ENCODE measurements at places on chromosomes 11 and 22. TPM values are rescaled to one million over a fixed set of nuclear protein-coding genes. Genes with fewer than 3 reads are reported as not detected.

GRCh38 chr22:30333707-30334087 is 7.0 kb upstream of the TBC1D10A start:
- DNase-seq: no peak

DNA sequence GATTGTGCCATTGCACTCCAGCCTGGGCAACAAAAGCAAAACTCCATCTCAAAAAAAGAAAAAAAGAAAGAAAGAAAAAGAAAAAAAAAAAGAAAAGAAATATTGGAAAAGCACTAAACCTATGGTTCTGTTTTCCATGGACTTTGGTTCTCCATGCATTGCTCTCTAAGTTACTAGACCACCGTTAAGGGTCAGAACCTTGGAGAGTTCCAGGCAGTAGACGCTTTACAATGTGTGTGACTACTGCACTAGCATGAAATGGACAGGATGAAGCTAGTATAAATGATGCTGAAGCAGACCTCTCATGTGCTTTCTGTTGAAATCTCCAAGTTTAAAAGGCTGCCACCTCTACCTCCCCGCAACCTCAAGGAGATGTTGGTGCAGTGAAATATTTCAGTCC is 63.5 kb downstream of the SIK2 start:
- peak; percentile 7 for DNase-seq

TEX12 gene
- total RNA-seq: not detected

- DNase-seq: no peak
These were observed 21.3 kb upstream of the NCF4 start for GRCh38 chr22:36839356-36840073.

- no peak for DNase-seq
These were observed 20.4 kb upstream of the EMSY start for GRCh38 chr11:76424379-76424778.

DNA sequence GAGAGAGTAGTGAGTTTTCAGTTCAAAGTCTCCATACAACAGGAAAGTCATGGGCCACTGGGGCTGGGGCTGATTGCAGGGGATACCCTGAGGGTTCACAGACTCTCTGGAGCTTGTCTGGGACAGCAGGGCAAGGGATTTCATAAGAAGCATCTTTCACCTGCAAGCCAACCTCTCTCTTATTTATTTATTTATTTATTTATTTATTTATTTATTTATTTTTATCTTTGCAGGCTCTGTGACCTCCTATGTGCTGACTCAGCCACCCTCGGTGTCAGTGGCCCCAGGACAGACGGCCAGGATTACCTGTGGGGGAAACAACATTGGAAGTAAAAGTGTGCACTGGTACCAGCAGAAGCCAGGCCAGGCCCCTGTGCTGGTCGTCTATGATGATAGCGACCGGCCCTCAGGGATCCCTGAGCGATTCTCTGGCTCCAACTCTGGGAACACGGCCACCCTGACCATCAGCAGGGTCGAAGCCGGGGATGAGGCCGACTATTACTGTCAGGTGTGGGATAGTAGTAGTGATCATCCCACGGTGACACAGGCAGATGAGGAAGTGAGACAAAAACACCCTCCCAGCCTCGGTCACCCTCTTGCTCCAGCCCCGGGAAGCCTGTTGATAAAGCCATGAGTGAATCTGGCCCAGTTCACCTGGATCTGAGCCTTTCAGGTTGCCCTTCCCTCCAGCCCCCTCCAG is 68.4 kb downstream of the GGTLC2 start:
- no peak for DNase-seq

DNA sequence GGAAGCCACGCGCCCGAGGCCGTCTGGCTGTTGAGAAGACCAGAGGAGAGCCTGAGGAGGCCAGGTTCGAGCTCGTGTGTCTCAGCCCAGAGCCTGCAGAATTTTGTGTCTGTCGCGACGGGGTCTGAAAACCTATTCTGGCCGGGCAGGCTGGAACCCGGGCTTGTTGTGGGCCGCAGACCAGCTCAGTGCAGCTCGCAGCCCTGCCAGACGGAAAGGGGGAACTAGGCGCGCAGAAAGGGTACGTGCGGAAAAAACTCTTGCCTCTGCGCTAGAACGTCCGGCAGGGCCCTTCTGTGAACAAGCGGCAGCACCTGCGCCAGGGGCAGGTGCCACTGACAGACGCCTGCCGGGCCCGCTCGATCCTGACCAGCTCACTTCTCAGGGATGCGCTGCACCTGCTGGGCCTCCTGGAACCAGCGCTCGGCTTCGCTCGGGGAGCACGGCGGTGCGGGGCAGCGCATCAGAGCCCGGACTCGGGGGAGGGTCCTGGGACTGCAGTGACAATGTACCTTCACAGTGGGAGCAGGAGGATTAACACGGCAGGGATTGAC is 409.3 kb downstream of the BRD1 start:
- no peak for DNase-seq

GGTLC2 gene
- not detected for total RNA-seq

DNA sequence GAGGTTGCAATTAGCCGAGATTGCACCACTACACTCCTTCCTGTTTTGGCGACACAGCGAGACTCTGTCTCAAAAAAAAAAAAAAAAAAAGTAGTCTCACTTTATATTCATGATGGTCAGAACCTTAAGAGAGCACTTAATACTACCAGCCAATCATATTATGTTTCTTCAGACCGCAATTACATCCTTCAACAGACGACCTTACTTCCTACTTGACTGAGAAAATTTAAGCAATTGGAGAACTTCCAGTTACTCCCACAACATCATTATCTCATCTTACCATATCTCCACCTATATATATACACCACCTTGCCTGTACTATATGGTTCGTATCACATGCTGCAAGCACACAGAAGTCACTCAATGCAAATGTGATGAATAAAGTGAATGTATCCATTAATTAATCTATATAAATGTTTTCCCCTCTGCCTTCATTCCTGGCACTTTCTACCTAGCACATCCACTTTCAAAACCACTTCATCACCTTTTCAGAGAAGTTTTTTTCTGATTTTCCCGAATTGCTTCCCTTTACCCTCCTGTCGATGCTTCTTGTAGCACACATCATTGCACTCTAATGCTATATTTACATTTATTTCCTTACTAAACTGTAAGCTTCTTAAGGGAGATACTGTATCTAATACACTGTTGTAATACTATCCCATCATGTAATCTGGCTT is 13.8 kb downstream of the ATP5MG start:
- no peak for DNase-seq

- no peak for DNase-seq
These were observed 428 bp downstream of the CDKN1C start for GRCh38 chr11:2885017-2885677.

Data from NCI-H460 (cell line).